Breast epithelium (tissue), 4 donors: ENCODE measurements at places on chromosomes 4 and X. TPM values are rescaled to one million over a fixed set of nuclear protein-coding genes. Genes with fewer than 3 reads are reported as not detected.

Gene FMR1NB
- total RNA-seq: not detected

DNA sequence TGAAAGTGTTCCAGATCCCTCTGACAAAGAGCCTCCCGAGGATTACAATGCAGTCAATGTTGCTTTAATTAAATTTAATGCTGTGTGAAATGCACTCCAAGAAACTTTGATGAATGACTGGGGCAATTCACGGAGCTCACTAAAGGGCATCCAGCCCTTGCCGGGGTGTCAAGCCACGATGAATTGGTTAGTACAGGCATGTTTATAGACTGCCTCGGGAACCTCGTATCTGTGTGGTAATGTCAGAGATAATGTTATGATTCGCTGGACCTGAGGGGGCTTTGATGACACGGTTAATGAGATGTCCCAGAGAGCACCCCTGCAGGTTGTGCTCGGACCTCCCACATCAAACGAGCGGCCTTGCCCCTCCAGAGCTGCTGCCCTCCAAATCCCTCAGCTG, 428.8 kb downstream of the NKX6-1 start:
- no peak for DNase-seq
- no peaks in the 10 kb centered on the region for H3K4me1 ChIP-seq
- no peak overlapping the region for H3K4me3 ChIP-seq
- no peaks in the 10 kb centered on the region for H3K27me3 ChIP-seq
- no peak overlapping the region for H3K27ac ChIP-seq
- no peaks in the 10 kb centered on the region for H3K36me3 ChIP-seq

DNA sequence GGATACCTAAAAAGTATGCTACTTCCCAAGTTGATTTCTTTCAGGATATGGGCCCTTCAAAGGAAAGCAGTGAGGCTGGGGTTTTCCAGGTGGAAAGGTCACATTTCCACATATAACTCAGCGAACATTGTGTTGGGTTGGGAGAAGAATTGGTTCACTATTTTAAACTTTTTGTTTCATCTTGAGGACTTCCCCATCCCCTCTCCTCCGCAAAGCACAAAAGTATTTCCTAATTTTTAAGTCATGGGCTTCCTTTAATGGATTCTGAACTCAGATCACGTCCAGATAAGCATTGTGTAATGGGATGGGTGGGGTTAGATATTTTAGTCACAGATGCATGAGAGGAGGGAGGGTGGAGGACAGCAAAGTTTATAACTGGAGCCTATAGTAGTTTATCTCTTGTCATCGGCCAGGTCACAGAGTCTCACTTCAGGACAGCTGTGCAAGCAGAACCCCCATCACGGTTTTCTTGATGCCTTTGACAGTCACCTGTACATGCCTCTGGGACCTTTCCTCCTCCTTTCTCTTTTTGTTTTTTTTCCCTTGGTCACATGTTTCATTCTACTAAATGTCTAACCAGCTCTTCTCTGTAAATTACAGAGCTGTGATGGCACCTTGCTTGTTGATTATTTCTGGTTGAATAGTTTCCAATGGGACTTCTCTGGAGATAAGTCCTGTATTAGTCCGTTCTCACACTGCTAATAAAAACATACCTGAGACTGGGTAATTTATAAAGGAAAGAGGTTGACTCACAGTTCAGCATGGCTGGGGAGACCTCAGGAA, 115.4 kb downstream of the PTTG2 start:
- H3K4me1 ChIP-seq: no peaks in the 10 kb centered on the region
- H3K27me3 ChIP-seq: no peaks in the 10 kb centered on the region
- DNase-seq: no peak

- no peak overlapping the region for H3K27ac ChIP-seq
- DNase-seq: no peak
Measured at GRCh38 chr4:19429684-19430083, 822.0 kb upstream of the SLIT2 start.

- H3K36me3 ChIP-seq: no peaks in the 10 kb centered on the region
- no peaks in the 10 kb centered on the region for H3K27me3 ChIP-seq
- peak overlapping the region; percentile 56 for H3K4me3 ChIP-seq
- peak overlapping the region; percentile 66 for H3K27ac ChIP-seq
Measured at GRCh38 chrX:153726286-153727122, 1.8 kb downstream of the ABCD1 start.

Gene SH2D1A
- 0.64 TPM for total RNA-seq

Gene ADAMTS3
- total RNA-seq: 1.9 TPM

GRCh38 chr4:173436771-173437265, 37.9 kb upstream of the SCRG1 start:
- H3K4me1 ChIP-seq: no peaks in the 10 kb centered on the region
- DNase-seq: no peak
- no peak overlapping the region for H3K4me3 ChIP-seq
- no peak overlapping the region for H3K27ac ChIP-seq
- H3K27me3 ChIP-seq: no peaks in the 10 kb centered on the region

- no peak overlapping the region for H3K4me3 ChIP-seq
- no peak overlapping the region for H3K27ac ChIP-seq
- no peak for DNase-seq
- no peaks in the 10 kb centered on the region for H3K36me3 ChIP-seq
Measured at GRCh38 chr4:83616252-83616651, 80.3 kb downstream of the GPAT3 start.

DNA sequence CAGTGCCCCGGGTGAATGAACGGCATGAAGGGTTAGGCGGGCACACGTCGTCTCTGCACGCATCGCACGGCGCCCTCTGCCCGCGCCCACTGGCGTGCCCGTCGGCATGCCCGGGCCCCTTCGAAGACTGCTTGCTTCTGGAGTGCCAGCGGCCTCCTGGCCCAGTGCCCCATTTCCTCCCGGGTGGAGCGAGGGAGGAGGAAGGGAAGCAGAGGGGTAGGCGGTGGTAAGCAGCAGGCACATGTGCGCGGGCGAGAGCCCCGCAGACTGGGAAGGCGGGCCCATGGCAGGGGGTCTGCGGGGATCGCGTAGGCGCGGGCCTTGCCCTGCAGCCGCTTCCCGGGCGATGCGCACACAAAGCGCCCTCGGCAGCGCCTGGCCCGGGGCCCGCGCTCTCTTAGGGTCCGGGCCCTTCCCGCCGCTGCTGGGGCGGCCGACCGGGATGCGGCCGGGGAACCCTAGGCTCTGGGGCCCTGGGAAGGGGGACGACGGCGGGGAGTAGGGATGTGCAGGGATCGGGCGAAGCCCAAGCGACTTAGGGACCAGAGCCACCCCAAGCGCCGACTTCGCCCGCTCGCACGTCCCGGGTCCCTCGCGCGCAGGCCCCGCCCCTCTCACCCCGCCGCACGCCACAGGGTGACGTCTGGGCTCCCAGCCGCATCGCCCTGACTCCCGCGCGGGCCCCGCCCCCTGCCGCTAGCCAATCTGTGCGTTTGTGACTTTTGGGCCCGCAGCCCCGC, 866 bp upstream of the EMD start:
- no peaks in the 10 kb centered on the region for H3K4me1 ChIP-seq
- H3K27ac ChIP-seq: peak overlapping the region; percentile 97
- H3K27me3 ChIP-seq: peaks cover 13% of the 10 kb centered on the region
- DNase-seq: no peak
- peak overlapping the region; percentile 73 for H3K4me3 ChIP-seq

GRCh38 chr4:86608757-86609375, 14.8 kb downstream of the PTPN13 start:
- no peak overlapping the region for H3K4me3 ChIP-seq
- H3K27me3 ChIP-seq: no peaks in the 10 kb centered on the region
- no peak for DNase-seq
- H3K36me3 ChIP-seq: no peaks in the 10 kb centered on the region
- no peaks in the 10 kb centered on the region for H3K4me1 ChIP-seq

DNA sequence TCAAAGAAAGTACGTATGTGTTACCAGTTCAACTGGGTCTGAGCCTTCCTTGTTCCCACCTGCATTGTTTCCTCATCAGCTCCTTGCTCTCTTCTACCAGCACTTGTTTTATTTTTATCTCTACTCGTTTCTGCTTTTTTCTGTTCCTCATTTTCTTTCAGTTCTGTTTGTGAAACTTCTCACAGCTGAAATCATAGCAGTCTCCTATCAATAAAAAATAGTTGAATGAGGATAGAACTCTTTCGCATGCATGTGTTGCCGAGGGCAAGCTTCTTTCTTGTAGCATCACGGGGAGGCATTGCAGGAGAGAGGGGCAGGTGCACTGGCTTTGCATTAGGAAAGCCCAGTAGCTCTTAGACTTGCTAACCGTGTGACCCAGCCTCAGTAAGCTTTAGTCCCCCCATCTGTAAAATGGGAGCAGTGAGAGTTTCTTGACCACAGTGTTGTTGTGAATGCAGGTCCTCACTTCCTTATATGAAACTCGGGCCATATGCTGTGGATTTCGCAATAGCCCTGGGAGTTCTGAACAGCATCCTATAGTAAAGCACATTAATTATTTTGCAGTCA, 24.7 kb downstream of the OFD1 start:
- H3K27ac ChIP-seq: no peak overlapping the region
- H3K27me3 ChIP-seq: no peaks in the 10 kb centered on the region
- no peaks in the 10 kb centered on the region for H3K36me3 ChIP-seq
- DNase-seq: no peak
- peaks cover 4% of the 10 kb centered on the region for H3K4me1 ChIP-seq

- H3K36me3 ChIP-seq: no peaks in the 10 kb centered on the region
- H3K4me3 ChIP-seq: no peak overlapping the region
- no peak overlapping the region for H3K27ac ChIP-seq
- H3K27me3 ChIP-seq: no peaks in the 10 kb centered on the region
- H3K4me1 ChIP-seq: no peaks in the 10 kb centered on the region
- no peak for DNase-seq
Measured at GRCh38 chr4:173707658-173708419, 177.8 kb upstream of the HAND2 start.

DNA sequence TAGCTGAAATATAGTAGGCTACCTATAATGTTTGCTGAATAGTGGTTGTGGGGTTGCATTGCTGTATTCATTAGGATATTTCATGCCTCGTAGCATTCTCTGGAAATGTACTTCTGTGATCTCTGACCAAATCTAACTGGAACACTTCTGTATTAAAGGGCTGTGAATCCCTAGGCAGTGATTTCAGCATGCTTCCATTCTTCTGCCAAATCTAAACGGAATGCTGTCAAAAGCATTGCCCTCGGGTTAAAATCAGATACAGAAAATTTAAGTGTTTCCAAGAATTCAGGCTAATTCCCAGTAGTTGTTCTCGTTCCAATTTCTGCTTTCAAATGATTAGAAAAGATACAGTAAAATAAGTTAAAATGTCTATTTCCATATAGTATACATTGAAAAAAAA, 1847.5 kb upstream of the IGFBP7 start:
- no peaks in the 10 kb centered on the region for H3K36me3 ChIP-seq
- no peak overlapping the region for H3K27ac ChIP-seq
- H3K4me3 ChIP-seq: no peak overlapping the region
- no peaks in the 10 kb centered on the region for H3K27me3 ChIP-seq
- H3K4me1 ChIP-seq: no peaks in the 10 kb centered on the region
- DNase-seq: no peak

Gene AMBN
- total RNA-seq: not detected

GRCh38 chr4:52372747-52373146, 286.4 kb downstream of the USP46 start:
- H3K36me3 ChIP-seq: no peaks in the 10 kb centered on the region
- H3K27ac ChIP-seq: no peak overlapping the region
- no peaks in the 10 kb centered on the region for H3K4me1 ChIP-seq

Gene CENPVL3
- not detected for total RNA-seq

DNA sequence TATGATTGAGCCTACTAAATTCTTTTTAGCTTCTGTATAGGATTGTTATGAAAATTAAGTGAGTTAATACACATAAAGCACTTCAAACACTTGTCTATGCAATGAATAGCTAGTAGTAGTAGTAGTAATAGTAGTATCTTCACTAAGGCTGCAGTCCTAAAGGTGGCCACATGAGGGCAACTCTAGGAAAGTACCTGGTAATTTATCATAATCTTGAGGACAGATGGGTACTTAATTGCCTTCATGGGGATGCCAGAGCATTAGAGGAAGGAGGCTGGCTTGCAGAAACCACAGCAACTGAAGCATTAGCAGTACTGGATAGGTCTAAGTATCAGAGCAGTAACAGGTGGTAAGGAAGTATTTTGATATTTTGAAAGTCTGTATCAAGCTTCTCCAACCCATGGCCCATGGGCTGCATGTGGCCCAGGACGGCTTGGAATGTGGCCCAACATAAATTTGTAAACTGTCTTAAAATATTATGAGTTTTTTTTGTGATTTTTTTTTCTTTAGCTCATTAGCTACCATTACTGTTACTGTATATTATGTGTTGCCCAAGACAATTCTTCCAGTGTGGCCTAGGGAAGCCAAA, 17.3 kb downstream of the NIPAL1 start:
- no peaks in the 10 kb centered on the region for H3K27me3 ChIP-seq
- H3K36me3 ChIP-seq: no peaks in the 10 kb centered on the region
- no peak overlapping the region for H3K4me3 ChIP-seq
- H3K27ac ChIP-seq: no peak overlapping the region
- H3K4me1 ChIP-seq: no peaks in the 10 kb centered on the region
- DNase-seq: no peak
